ENCODE measurements at places on chromosomes 2 and 18.
A peak's percentile ranks its signal among the peaks of the same experiment; 100 is the strongest.

DNA sequence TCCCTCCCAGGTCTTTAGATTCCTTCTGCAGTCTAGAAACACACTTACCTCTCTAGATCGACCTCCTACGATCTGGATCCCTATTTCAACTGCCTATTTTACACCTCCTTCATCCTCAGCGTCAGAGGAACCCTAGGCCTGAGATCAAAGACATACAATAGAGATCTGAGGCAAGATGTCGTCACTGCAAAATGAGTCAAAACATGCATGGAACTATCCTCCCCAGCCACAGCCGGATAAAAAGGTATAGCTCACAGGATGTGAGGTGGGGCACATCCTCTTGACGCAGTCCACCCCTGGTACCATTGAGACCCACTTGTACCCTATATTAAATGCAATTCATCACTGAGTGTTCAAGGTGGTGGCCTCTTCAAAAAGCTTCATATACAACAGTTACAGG, 63.7 kb upstream of the DNAJC10 start:
- DNase-seq = no peak

- no peak for DNase-seq
These were observed 254.8 kb downstream of the MYCN start for GRCh38 chr2:16194931-16195680.

DNA sequence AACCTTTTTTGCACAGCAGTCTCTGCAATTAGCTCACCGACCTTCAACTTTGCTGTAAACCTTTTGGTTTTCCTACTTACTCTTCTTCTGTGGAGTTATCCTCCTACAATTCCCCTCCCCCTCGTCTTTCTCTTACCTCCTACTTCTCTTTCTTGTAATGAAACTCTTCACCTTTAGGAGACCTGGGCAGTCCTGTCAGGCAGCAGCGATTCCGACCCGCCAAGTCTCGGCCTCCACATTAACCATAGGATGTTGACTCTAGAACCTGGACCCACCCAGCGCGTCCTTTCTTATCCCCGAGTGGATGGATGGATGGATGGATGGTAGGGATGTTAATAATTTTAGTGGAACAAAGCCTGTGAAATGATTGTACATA, 8.3 kb downstream of the TBR1 start:
- no peak for DNase-seq

DNA sequence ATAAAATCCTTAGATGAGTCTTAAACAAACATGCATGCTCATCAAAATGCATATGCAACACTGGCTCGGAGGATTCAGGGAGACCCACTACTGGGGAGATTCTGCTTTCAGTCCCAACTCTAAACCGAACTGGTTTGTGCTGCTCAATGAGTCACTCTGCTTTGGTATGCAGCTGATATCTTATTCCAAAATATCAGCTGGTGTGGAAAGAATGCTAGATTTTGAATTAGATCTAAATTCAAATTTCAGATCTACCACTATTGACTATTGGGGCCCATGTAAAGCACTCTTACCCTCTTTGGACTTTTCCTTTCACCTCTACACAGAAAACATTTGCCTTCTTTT, 39.2 kb upstream of the TTN start:
- no peak for DNase-seq

- no peak for DNase-seq
These were observed 559.8 kb upstream of the REG3G start for GRCh38 chr2:78465707-78466106.

DNA sequence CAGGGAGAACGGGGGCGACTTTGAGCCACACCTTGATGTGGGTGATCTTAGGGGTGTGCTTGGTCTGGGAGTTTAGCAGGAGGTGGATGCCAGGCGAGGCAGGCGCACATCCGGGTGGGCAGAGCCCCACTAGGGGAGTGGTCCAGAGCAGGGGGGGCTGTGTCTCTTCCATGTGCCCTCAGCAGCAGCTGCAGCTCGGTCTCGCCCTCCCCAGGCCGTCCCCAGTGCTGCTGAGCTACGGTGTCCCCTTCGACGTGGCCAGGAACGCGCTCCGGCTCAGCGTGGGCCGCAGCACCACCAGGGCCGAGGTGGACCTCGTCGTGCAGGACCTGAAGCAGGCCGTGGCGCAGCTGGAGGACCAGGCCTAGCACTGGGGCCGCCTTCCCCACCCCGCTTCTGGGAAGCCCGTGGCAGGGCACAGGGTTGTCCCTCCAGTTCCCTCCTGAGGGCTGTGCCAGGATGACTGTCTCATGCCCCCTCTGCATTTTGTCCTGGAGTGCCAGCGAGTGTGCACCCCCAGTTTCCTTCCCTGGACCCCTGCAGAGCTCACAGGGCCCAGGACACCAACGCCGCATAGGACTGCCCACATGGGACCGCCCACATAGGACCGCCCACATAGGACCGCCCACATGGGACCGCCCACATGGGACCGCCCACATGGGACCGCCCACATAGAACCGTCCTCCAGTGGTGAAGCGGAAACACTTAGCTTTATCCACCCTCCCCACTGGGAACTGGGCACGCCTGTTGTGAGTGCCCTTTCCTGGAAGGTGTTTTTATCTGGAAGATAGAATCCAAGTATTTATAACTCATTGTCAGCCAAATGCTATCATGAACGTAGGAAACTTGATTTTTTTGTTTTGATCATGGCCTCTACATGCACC, 1.9 kb upstream of the ESPNL start:
- no peak for DNase-seq

- DNase-seq = no peak
These were observed 111.3 kb downstream of the RIF1 start for GRCh38 chr2:151520976-151521375.

- DNase-seq = no peak
These were observed 39.4 kb downstream of the KIF5C start for GRCh38 chr2:148914463-148914862.

GRCh38 chr18:2027756-2028155, 543.5 kb downstream of the METTL4 start:
- no peak for DNase-seq

DNA sequence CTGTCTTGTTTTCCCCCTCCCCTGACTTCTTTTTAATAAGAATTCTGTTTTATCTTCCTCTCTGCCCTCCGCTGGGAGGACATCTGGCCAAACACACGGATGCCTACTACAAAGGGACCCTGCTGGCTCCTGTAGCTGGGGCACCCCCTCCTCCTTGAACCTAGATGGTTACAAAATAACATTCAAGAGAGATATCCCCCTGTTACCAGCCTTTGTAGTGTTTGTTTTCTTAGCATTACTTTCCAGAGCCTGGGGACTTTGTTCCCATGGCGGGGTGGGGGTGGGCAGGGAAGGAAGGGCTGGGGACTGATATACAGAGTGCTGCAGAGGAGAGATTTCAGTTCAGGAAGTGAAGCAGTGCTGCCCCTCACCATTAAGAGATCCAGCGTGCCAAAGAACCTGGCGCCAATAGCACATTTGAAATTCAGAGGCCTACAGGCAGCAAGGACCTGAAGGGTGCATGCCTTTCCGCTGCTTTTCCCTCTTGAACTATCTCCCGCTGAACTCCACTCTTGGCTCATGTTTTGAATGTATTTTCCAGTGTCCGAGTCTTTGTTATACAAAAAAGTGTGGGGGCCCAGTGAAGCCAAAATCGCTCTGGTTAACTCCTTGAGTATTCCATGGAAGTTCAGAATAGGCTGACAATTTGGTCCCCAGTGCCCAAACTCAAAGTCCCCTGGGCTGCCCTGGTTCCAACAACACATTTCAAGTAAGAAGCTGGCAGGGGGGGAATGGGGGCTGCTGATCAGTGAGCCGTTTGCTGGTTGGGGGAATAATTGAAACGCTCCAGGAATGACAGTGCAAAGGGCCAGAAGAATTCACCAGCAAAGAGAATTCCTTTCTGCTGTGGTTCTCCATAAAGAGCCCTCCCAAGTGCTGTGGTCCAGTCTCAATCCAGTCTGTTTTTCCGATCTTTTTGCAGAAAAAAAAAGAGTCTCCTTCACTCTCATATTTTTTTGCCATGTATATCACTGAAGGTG, 94.8 kb upstream of the THOC1 start:
- DNase-seq = no peak

DNA sequence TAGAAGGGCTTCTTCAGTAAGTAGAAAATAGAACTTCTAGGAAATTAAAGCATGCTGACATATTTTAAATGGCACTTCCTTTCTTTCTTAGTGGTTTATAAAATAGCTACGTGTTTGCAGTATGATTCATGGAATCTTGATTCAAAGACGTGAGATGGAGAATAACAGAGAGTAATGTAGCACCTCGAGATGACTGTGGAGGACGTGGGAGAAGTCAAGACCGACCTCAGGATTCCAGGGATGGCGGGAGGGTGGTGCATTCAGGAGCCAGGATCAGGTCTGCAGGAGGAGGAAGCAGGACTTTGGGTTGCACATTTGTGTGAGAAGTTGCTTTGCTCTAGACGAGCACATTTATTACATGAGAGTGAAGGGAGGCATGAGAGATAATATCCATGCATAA, 56.0 kb downstream of the DCDC2C start:
- no peak for DNase-seq

- no peak for DNase-seq
These were observed 159.5 kb downstream of the NYAP2 start for GRCh38 chr2:225559072-225559415.

DNA sequence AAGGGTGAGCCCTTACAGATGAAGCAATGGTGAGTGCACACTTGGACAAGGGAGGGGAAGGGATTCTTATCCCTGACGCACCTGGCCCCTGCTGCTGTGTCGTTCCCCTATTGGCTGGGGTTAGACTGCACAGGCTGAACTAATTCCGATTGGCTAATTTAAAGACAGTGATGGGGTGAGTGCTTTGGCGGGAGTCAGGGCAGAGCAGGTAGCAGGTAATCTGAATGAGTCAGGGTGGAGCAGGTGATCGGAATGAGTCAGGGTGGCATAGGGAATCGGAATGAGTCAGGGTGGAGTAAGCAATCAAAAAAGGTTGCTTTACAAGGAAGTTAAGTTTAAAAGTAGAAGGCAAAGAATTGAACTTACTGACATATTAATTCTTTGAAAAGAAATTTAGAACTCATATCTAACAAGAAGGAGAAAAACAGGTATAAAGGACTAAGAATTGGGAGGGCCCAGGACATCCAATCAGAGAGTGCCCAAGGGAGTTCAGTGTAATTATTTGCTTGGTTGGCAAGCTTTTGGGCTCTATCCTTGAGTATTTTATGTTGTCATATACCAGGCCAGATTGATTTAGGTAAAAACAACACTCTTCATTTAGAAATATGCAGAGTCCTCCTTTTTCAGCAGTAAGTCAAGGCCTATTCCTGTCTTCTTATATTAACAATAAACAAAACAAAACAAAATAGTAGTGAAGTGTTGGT, 52.3 kb upstream of the RALBP1 start:
- DNase-seq = no peak

DNA sequence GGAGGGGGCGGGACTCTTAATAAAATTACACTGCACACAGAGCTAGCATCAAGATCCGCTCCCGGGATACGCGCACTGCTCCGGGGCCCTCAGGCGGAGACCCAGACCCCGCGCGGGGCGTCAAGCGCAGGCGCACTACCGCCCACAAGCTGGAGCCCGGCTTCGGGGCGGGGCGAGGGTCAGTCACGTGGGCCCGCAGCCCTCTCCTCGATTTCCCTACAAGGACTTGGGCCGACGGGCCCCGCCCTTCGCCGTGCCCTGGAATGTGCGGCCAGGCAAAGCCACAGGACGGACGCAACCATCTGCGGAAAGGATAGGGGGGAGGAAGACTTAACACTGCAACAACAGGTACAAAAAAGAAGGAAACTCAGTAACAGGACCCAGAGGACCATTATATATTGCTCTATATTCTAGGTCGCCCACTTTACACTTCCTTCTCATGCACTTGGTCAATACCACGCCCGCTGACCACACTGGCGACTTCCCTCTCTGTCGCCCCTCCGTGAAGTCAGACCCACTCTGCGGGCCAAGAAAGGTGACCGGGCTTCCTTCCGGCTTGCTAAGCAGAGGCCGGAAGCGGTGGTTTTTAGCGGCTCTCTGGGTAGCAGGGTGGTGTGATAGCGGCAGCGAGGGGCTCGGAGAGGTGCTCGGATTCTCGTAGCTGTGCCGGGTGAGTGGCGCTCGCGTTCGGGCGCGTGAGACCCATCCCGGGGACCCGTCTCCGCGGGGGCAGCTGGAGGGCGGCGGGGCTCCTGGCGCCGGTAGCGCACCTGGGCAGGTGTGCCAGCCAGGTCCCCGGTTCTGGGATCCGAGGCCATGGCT, at the start of gene MYL12A:
Gene MYL12A (plus strand): TSS at position 562 of the 822 bp plus-strand sequence. CDS start 5,447 bp downstream, outside the sequence.
- DNase-seq = peak; percentile 98

GRCh38 chr2:47907039-47907781, 912 bp upstream of the FBXO11 start:
- DNase-seq = peak; percentile 48

- no peak for DNase-seq
These were observed 118.4 kb downstream of the BMPR2 start for GRCh38 chr2:202494300-202495229.

DNA sequence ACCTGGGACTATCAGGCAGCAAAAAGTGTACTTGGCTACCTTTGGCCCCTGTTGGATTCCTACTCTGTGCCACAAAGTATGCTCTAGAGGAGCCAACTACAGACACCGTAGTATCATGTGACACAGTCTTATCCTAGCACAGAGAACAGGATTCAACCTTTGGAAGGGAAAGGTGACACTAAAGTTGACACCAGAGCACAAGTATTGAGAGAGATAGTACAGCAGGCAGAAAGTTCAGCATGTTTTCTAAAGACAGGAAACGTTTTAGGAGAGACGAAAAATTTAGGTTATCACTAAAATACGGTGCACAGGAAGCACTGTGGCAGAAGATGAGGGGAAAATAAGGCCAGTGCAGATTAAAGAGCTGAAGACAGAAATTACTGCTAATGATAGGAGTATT, 18.6 kb downstream of the SMAD2 start:
- DNase-seq = no peak

DNA sequence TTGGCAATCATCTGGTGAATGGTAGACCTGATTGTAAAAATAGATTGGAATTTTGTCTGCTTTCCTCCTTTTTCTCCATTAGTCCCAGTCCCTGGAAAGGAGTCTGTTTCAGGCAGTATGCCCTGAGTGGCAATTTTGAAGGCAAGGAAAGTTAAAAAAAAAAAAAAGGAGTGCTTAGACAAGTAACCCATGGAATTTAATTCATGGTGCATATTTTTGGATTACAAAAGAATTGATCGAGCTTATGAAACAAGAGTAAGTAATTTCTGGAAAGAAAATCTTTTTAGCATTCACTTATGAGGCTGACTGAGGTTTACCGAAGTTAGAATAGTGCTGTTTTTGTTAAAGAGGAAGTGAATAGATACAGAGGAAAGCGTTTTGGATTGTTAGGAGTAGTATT, 29.4 kb upstream of the TMEM178A start:
- no peak for DNase-seq

DNA sequence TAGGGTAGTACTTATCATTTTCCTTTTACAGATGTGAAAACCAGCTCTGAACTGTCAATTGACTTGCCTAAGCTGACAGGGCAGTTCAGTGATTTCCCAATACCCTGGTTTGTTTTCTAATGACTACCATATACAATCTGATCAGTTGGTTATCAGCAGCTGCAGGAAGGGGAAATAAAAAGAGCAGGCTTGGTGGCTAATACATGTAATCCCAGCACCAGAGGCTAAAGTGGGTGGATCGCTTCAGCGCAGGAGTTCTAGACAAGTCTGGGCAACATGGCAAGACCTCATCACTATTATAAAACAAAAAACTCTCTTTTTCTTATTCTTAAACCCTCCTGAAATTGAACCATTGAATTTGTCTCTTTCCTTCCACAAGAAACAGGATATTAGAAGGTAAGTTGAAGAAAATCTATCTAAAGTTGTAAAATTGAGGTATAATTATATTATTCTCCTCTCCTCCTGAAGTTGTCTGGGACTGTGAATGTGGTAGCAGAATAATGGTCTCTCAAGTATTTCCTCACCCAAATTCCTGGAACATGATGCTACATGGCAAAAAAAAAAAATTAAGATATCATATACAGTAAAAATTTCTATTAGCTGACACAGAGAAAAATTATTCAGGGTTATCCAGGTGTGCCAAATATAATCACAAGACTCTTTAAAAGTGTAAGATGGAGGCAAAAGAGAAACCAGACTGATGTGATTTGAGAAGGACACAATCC, 1441.6 kb downstream of the SUCLG1 start:
- DNase-seq = no peak
